ENCODE measurements at places on chromosomes 5 and 9. TPM values are rescaled to one million over a fixed set of nuclear protein-coding genes. Genes with fewer than 3 reads are reported as not detected.

DNA sequence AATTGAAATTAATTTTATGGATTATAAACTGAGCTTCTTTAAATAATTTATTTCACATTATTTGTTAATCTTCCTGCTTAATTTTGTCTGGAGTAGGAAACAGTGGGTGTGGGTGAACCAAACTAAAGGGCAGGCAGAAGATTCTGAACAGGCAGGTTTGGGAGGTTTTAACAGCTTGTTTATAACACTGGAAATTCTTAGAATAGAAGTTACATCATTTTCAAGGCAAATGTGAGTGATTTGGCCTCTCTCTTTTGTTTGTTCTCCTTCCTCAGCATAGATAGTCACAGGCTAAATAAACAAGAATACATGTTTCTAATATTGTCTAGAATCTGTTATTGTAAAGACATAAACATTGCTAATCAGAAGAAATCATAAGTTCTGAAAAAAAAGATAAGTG, 970.9 kb upstream of the NUDT12 start:
- no peak overlapping the region for H3K4me3 ChIP-seq
- no peaks in the 10 kb centered on the region for H3K36me3 ChIP-seq
- no peak overlapping the region for H3K27ac ChIP-seq
- H3K4me1 ChIP-seq = no peaks in the 10 kb centered on the region
- no peak for DNase-seq
- H3K27me3 ChIP-seq = no peaks in the 10 kb centered on the region

- H3K36me3 ChIP-seq = no peaks in the 10 kb centered on the region
- no peaks in the 10 kb centered on the region for H3K4me1 ChIP-seq
- no peak overlapping the region for H3K27ac ChIP-seq
- H3K4me3 ChIP-seq = no peak overlapping the region
- H3K27me3 ChIP-seq = no peaks in the 10 kb centered on the region
Observed at GRCh38 chr5:5315068-5315980, 107.2 kb upstream of the ICE1 start.

DNA sequence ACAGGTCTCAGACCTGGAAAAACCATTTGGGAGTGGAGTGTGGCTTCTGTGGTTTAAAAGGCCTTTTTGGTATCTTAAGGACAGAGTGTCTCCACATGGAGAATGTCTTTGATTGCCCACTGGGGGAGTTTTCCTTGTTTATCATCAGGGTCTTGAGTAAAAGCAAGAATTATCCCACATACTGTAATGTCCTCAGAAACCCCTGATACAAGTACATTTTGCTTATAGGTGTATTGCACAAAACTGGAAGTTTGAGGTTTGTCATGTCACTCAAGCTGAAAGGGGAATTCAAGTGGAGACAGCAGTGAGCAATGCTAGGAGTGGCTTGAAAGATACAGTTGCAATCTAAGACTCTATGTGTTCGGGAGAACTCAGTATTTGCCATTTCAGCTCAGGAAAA, 62.7 kb upstream of the GRAMD2B start:
- H3K27me3 ChIP-seq = peaks cover 13% of the 10 kb centered on the region
- peaks cover 16% of the 10 kb centered on the region for H3K4me1 ChIP-seq
- DNase-seq = no peak
- H3K36me3 ChIP-seq = no peaks in the 10 kb centered on the region
- H3K27ac ChIP-seq = no peak overlapping the region
- H3K4me3 ChIP-seq = no peak overlapping the region

DNA sequence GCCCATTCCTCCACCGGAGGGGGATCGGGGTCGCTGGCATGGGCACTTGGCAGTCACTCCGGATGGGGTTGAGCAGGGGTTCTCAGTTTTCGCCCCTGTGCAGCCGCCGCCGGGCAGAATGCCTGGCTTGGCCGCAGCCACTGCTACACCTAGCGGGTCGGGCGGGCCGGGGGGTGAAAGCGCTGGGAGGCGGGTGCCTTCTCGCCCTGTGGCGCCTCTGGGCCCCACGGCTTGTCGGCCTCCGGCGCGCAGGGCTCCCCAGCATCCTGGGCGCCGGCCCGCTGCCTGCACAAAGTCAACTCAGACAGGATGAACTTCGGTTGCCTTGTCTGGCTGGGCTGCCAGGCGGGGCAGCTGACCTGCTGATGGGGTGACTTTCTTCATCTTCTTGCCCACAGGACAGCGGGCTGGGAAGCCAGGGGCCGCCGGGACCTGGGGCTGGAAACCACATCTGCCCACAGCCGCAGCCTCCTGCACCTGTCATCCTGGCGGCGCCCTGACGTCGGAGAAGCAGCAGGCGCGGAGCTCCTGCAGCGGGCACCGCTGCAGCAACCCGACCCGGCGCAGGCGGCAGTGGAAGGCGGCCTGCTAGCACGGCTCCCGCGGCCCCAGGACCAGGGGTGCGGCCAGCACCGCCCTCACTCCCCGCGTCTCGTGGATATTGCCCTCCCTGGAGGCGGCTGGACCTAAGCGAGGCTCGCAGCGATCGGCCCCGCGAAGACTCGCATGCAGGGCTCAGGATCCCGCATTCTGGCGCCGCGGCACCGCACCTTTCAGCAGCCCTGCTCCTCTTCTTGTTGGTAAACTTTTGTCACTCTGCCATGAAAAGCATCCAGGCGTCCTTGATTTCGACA, 1.3 kb upstream of the ANKRD18A start:
- H3K4me3 ChIP-seq = peak overlapping the region; percentile 58
- DNase-seq = peak; percentile 48
- peaks cover 11% of the 10 kb centered on the region for H3K4me1 ChIP-seq
- H3K27me3 ChIP-seq = peaks cover 53% of the 10 kb centered on the region

DNA sequence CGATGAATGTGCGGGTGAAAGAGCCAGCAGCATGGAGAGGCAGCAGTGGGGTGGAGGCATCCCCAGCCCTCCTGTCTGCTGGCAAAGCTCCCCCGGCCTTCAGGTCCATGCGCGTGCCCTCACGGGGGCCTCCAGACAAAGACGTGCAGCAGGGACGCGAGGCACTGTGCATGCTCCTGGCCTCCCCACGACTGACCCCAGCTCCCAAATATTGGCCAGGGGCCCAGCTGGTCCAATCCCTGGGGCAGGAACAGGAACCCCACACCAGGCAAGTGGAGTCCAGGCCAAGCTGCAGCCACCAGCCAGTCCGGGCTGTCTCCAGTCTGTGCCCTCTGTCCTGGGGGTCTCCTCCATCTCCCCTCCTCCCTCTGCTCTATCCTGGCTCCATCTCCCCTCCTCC, 33.5 kb upstream of the LRRC14B start:
- DNase-seq = peak; percentile 26
- H3K27ac ChIP-seq = no peak overlapping the region
- no peaks in the 10 kb centered on the region for H3K27me3 ChIP-seq
- no peak overlapping the region for H3K4me3 ChIP-seq
- no peaks in the 10 kb centered on the region for H3K36me3 ChIP-seq
- no peaks in the 10 kb centered on the region for H3K4me1 ChIP-seq

- no peak for DNase-seq
- no peak overlapping the region for H3K4me3 ChIP-seq
- H3K36me3 ChIP-seq = no peaks in the 10 kb centered on the region
Observed at GRCh38 chr9:98992885-98993569, 49.3 kb downstream of the COL15A1 start.

DNA sequence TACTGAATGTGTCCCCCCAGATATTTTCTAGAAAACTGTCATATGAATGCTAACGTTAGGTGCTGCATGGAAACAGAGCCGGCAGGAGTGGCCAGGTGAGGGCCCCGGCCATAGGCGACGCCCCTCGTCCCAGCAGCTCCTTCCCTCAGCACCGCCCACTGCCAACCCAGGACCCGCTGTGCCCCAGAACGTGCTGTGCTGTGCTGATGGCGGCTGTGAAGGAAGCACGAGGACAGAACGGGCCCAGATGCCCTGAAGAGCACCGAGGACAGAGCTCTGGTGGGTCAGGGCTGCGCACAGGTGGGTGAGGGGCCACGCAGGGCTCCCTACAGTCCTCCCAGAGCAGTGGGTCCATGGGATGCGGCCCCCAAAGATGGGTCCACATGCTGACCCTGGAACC, 30.3 kb downstream of the LPCAT1 start:
- H3K27ac ChIP-seq = peak overlapping the region; percentile 65
- peaks cover 37% of the 10 kb centered on the region for H3K36me3 ChIP-seq
- no peaks in the 10 kb centered on the region for H3K27me3 ChIP-seq
- H3K4me1 ChIP-seq = peaks cover 82% of the 10 kb centered on the region
- no peak for DNase-seq

The STING1 gene
- total RNA-seq = 115 TPM

DNA sequence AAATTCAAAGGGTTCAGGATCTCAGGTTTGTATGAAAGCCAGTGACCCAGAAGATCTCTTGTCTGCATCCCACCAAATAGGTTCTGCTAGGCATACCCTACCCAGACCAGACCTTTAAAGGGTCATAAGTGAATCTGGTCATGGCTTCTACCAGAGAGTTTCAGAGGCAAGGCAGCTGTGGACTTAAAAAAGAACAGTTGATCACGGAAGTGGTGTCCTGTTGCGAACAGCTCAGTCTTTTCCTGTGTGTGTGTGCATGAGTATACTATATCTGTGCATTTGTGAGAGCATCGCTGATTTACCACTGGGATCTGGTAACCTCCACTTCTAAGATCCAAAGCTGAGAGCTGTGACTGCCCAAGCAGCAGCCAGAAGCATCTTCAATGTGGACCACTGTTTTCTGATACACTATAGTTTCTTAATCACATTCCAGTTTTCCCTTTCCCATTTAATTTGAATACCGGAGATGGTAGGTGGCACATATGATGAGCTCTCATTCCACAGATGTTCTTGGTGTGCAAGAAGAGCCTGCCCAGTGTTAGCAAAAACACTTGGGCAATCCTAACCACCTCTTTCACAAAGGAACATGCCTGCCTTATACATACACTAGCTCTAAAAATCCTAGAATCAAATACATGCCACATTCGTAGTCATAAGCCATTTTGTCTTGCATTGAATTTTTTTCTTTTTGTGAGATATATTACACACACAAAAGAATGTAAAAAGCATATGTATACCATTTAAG, 36.2 kb upstream of the OR2S2 start:
- no peak overlapping the region for H3K4me3 ChIP-seq
- no peak for DNase-seq
- H3K4me1 ChIP-seq = no peaks in the 10 kb centered on the region
- no peak overlapping the region for H3K27ac ChIP-seq
- no peaks in the 10 kb centered on the region for H3K36me3 ChIP-seq

- no peak for DNase-seq
- peaks cover 7% of the 10 kb centered on the region for H3K27me3 ChIP-seq
- H3K27ac ChIP-seq = no peak overlapping the region
- no peaks in the 10 kb centered on the region for H3K36me3 ChIP-seq
- H3K4me3 ChIP-seq = no peak overlapping the region
Observed at GRCh38 chr9:89048616-89049015, 57.3 kb downstream of the S1PR3 start.

The MYOT gene
- not detected for total RNA-seq

The IL9 gene
- not detected for total RNA-seq

Data from activated CD8-positive, alpha-beta memory T cell treated with anti-CD3 and anti-CD28 coated beads, Interleukin-2, amount 10 ng/mL, durations not matched to agents 7 days and 5 days (primary cell).